Neural progenitor cell (in vitro differentiated cells): ENCODE measurements at places on chromosomes 2 and 18. TPM values are rescaled to one million over a fixed set of nuclear protein-coding genes. Genes with fewer than 3 reads are reported as not detected.

The KIF5C gene
- total RNA-seq = 53.0 and 63.1 TPM in 2 replicates

- DNase-seq = no peak
Measured at GRCh38 chr2:139122711-139123158, 342.5 kb upstream of the NXPH2 start.

GRCh38 chr2:72895759-72896281 is 8.6 kb downstream of the SPR start:
- DNase-seq = peak; percentile 53

GRCh38 chr2:25228848-25229278 is 60.5 kb upstream of the POMC start:
- peak; percentile 91 for DNase-seq

DNA sequence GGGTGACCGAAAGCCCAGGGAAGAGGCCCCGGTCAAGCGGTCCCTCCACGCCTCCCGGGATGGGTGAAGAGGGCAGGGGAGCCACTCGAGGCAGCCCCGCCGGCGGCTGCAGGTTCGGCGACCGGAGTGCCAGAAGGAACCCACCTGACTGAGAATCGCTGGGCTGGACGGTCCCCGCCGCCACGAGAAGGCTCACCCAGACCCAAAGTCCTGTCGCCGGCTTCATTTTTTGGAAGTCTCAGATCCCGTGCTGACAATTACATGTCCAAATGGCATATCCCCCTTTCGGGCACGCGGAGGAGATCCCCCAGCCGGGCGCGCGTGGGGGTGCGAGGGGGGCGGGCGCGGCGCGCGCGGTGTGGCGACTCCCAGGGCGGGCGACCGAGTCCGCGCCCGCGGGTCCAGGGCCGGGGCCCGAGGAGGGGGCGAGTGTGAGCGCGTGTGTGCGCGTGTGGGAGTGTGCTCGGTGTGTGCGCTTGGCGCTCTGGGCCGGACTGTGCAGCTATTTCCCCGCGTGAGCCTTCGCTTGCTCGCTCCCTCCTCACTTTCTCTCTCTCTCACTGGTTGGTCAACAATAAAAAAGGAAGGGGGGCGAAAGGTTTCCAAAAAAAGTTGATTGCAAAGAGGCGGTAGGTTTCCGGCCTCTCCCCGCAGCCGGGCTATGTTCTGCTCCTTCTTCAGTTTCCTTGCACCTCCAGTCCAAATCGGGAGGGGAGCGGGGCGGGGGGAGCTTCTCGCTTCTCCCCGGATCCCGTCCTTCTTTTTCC is at the start of gene ERBB4:
TSS of gene ERBB4 (minus strand) at position 498 of the 767 bp plus-strand sequence. CDS start at position 226, 272 bp downstream.
- peak; percentile 28 for DNase-seq
